T-helper 2 cell treated with Interferon-gamma antibody and Interleukin-4, amounts not matched to agents 5 μg/mL and 100 μg/mL, for 36 hours (primary cell): ENCODE measurements at places on chromosomes 2 and 18.
A peak's percentile ranks its signal among the peaks of the same experiment; 100 is the strongest.

DNA sequence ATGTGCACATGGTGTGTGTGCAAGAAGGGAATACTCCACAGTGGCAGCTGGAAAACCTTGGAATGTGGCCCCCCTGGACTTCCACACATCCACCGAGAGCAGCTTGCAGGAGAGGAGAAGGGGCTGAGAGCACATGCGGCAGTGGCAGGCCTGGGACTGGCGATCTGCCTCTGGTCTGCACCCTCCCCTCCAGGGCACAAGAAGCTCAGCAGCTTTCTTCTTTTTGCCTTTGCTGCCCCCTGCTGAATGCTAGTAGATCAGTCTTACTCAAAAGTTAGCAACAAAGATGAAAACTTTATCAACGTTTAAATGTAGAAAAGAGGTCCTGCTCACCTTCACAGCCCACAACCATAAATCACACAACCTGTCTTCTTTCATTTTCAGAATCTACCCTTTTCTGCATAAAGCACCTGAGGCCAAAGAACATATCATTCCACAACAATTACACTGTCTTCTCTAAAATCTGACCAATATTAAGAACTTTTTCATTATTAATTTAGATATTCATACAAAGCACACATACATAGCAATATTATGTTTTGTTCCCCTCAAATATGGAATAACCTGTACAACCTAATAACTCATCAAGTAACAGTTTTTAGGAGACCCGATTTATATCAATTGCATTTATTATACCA is 34.6 kb downstream of the TGFBRAP1 start:
- H3K4me3 ChIP-seq = no peak overlapping the region
- H3K27ac ChIP-seq = no peak overlapping the region
- no peaks in the 10 kb centered on the region for H3K27me3 ChIP-seq

DNA sequence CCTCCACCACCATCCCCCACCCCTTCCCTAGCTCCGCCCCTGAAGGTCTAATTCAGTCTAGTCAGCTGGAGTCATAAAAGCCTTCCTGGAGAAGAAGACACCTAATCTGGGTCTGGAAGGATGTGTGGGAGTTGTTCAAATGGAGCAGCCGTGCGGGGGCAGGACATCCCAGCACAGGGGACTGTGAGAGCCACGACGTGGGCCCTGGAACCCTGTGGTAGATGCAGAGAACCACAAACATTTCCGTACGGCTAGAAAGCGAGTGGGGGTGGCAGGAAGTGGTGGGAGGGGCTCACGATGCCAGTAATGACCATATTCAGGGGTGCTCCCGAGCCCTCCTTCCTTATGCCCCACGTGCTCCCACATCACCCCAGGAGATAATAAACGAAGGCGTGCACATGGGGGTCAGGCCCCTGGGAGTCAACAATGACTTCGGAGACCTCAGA is 20.9 kb upstream of the COL6A3 start:
- peak overlapping the region; percentile 79 for H3K4me3 ChIP-seq
- peak; percentile 90 for DNase-seq
- H3K27me3 ChIP-seq = no peaks in the 10 kb centered on the region
- peaks cover 71% of the 10 kb centered on the region for H3K4me1 ChIP-seq
- H3K27ac ChIP-seq = peak overlapping the region; percentile 23

GRCh38 chr18:8788503-8789429 is 83.4 kb downstream of the MTCL1 start:
- H3K4me3 ChIP-seq = no peak overlapping the region
- H3K27me3 ChIP-seq = peaks cover 2% of the 10 kb centered on the region
- H3K4me1 ChIP-seq = no peaks in the 10 kb centered on the region
- no peak overlapping the region for H3K27ac ChIP-seq
- DNase-seq = no peak
- H3K36me3 ChIP-seq = no peaks in the 10 kb centered on the region

DNA sequence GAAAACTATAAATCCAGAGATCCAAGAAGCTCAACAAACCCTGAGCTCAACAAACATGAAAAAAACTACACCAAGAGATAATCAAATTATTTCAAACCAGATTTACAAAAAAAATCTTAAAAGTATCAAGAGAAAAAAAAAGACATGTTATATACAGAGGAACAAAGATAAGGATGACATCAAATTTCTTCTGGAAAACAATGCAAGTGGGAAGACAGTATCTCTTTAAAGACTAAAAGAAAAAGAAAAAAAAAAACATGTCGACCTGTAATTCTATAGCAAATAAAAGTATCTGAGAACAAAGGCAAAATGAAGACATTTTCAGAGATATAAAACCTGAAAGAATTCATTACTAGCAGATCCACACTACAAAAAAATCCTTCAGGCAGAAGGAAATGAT is 21.3 kb downstream of the TMEM131 start:
- peaks cover 14% of the 10 kb centered on the region for H3K4me1 ChIP-seq
- no peak overlapping the region for H3K4me3 ChIP-seq
- DNase-seq = no peak
- H3K27ac ChIP-seq = no peak overlapping the region

DNA sequence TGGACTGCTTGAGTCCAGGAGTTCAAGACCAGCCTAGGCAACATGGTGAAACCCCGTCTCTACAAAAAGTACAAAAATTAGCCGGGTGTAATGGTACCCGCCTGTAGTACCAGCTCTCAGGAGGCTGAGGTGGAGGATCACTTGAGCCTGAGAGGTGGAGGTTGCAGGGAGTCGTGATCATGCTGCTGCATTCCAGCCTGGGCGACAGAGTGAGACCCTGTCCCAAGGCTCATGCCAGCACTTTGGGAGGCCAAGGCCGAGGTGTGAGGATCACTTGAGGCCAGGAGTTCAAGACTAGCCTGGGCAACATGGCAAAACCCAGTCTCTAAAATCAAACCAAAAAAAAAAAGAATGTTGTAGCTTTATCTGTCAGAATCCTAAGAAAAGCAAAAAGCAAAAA is 25.4 kb downstream of the SMC6 start:
- no peak overlapping the region for H3K27ac ChIP-seq
- no peak for DNase-seq
- H3K4me1 ChIP-seq = no peaks in the 10 kb centered on the region
- no peak overlapping the region for H3K4me3 ChIP-seq

- no peaks in the 10 kb centered on the region for H3K27me3 ChIP-seq
- no peak for DNase-seq
- H3K36me3 ChIP-seq = no peaks in the 10 kb centered on the region
- no peaks in the 10 kb centered on the region for H3K4me1 ChIP-seq
- H3K27ac ChIP-seq = no peak overlapping the region
- H3K4me3 ChIP-seq = no peak overlapping the region
Measured at GRCh38 chr2:178943745-178944144, 106.2 kb downstream of the CCDC141 start.

- no peak overlapping the region for H3K4me3 ChIP-seq
- H3K27me3 ChIP-seq = no peaks in the 10 kb centered on the region
- DNase-seq = no peak
Measured at GRCh38 chr2:107383691-107384090, 443.0 kb upstream of the RGPD4 start.
